Activated T-helper 17 cell treated with anti-CD3 and anti-CD28 coated beads, Interleukin-2, amount 50 U/mL, for 72 hours (primary cell): ENCODE measurements at places on chromosomes 3 and 15. TPM values are rescaled to one million over a fixed set of nuclear protein-coding genes. Genes with fewer than 3 reads are reported as not detected.

- no peak for ATAC-seq
These were observed 90.0 kb downstream of the STT3B start for GRCh38 chr3:31622636-31623288.

DNA sequence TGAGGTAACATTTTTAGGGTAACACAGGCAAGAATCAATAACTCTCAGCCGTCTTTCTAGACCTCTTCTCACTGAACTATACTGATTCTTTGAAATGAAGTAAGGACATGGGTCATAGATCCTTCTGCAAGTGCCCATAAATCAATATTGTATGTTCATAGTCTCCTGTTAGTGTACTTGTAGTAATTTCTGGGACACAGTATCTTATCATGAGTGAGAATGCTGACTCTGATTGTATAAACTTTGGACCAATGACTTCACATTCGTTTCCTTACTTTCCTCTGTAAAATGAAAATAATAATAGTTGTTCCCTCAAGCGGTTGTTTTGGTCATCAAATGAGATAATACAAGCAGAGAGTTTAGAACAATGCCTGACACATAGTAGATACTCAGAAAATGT is 777.1 kb upstream of the GOLIM4 start:
- no peak for ATAC-seq

DNA sequence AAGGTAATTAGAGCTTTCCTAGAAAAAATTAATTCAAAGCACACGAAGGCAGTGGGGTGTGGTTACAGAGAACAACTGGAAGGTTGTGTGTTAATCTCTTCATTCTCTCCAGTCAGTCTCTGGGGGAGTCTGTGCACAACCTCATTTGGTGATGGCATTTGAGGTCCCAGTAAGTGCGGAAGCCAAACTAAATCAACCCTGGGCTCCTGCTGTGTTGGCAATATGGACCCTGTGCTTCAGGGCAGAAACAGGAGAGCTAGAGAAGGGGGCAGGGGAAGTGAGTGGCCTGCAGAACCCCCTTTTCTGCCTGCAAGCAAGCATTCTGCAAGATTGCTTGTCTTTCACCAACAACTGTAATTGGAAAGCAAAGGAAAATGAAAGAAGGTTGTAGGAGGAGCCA is 195.9 kb upstream of the ST8SIA2 start:
- no peak for ATAC-seq

- ATAC-seq: no peak
These were observed 5.7 kb downstream of the TBC1D23 start for GRCh38 chr3:100266531-100266930.

- ATAC-seq: peak; percentile 61
These were observed 365.5 kb downstream of the SHQ1 start for GRCh38 chr3:72482589-72483321.

DNA sequence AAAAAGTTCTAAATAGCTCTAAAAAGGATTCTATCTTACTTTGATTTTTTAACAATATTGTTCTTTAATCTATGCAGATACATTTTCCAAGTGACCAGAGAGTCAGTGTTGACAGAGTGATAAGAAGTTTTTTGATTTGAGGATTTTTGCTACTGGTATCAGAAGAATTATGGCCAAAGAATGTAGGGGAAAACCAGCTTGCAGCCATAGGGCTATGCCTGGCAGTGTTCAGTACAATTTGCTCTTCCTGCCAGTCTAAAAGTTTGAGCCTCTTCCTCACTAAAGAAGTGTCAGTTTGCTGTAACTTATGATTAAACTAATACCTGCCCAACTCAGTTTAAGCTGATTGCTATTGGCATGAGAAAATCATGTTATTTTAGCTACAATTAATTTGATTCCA is 35.3 kb upstream of the FSIP1 start:
- no peak for ATAC-seq

DNA sequence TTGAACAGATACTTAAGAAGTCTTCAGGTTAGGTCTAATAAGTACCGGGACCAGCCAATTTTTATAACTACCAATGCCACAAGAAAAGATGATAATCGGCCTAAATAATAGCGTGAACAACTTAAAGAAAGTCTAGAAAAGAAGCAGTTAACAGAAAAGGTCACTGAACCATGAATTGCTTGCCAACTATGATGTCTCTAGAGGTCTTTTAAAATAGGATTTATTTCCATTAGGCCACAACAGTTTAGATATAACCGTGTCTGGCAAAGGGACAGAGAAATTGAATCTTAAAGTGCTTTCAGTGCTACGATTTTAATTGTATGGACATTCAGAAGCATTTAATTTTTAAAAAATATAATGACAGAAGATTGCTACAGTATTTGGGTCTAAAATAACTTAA is 1070.4 kb downstream of the ROBO1 start:
- ATAC-seq: no peak

GRCh38 chr15:83207660-83208366 is at the start of gene HDGFL3:
Gene HDGFL3, minus strand, starts transcription at chr15:83207823. Its CDS starts 409 bp downstream, at chr15:83207414.
- ATAC-seq: peak; percentile 56

DNA sequence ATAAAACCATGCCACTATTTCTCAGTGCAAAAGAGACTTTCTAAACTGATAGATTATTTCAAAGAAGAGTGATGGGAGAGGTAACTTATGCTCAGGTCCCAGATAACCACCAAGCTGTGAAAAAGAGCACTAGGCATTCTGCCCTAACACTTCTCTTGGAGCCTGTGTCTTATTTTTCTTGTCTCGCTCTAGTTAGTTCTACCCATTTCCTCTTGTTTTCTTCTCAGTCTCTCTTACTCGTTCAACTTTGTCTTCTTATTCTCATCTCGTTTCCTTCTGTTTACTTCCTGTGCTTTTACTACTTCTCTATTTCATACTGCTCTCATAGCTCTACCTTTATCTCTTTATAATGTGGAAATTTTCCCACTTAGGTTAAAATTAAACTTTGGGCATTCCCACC is 91.8 kb upstream of the CGNL1 start:
- ATAC-seq: no peak

GRCh38 chr15:93029836-93030429 is 59.1 kb downstream of the RGMA start:
- peak; percentile 17 for ATAC-seq

GRCh38 chr15:35206060-35206675 is 121.1 kb upstream of the NANOGP8 start:
- ATAC-seq: no peak

- no peak for ATAC-seq
These were observed 314.5 kb upstream of the CCDC54 start for GRCh38 chr3:107062787-107063186.

DNA sequence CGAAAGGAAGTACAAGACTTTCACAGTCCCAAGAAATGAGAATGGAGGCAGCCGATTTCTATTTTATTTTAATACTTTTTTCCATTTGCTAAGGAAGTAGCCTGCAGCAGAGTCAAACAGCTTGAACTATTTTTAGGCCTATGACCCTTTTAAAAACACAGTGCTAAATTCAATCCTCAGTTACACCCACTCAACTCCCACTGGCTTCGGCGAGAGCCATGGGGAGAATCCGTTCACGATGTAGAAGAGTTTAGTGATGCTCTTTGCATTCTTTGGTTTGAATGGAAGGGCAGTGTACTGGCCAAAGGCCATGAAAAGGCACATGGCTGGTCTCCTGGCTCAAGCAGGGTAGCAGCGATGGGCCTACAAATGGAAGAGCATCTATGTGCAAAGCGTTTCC is 343.5 kb downstream of the FOXP1 start:
- no peak for ATAC-seq

- no peak for ATAC-seq
These were observed 712.0 kb downstream of the NAALADL2 start for GRCh38 chr3:175571096-175571495.

GRCh38 chr3:197339841-197340520 is 41.6 kb upstream of the DLG1 start:
- no peak for ATAC-seq

- no peak for ATAC-seq
These were observed 20.2 kb upstream of the DIPK2A start for GRCh38 chr3:143951351-143951971.

- ATAC-seq: no peak
These were observed 104.0 kb downstream of the NR1I2 start for GRCh38 chr3:119885746-119886530.

- ATAC-seq: no peak
These were observed 141.6 kb downstream of the ECT2 start for GRCh38 chr3:172892158-172892557.

DNA sequence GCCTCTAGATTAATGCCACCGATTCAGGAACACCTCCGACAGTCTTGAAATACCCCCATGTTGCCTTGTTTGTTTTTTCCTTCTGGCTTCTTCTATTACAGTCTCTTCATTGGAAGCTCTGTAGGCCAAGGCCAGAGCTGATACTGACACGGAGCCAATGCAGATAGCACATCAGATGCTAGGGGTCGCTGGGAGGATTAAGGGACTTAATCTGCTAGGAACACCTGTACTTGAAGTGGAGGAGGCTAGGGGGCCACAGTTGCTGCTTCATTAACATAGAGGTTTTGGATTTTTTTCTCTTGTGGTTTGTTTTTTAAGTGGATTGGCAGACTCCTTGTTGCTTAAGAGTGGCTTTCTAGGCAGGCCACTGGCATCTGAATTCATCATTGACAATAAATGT is 49.6 kb downstream of the PARP14 start:
- ATAC-seq: no peak

- ATAC-seq: no peak
These were observed 3.2 kb upstream of the ANKRD63 start for GRCh38 chr15:40286061-40286532.

The DZIP1L gene
- total RNA-seq: not detected

The FEZF2 gene
- total RNA-seq: not detected

The ZBTB47 gene
- total RNA-seq: 0.19 TPM

The LEKR1 gene
- 0.91 TPM for total RNA-seq

The SLC24A5 gene
- total RNA-seq: not detected

The ACKR2 gene
- 0.77 TPM for total RNA-seq

The RNF7 gene
- total RNA-seq: 80.2 TPM

The TMC3 gene
- not detected for total RNA-seq

The RARB gene
- total RNA-seq: not detected

The DUOXA2 gene
- total RNA-seq: not detected

The HDDC3 gene
- 19.0 TPM for total RNA-seq

The COL6A6 gene
- total RNA-seq: not detected

The RARRES1 gene
- total RNA-seq: not detected
